ENCODE measurements at places on chromosomes 7 and 10. TPM values are rescaled to one million over a fixed set of nuclear protein-coding genes. Genes with fewer than 3 reads are reported as not detected.
A peak's percentile ranks its signal among the peaks of the same experiment; 100 is the strongest.

Gene ZKSCAN1
- total RNA-seq: 22.1 TPM

DNA sequence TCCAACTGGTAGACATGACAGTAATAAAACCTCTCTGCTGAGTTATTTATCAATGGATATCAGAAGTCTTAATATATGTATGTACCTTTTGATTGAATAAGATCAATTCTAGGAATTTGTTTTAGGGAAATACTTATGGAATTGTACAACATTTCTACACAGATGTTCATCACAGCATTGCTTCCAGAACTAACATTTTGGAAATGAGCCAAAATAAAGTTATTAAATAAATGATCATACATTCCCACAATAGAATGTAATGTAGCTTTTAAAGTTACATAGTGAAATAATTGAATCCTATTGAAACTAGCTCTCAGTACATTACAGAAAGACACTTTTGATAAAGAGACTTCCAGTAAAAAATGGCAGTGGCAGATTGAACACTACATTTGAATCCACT, 481.6 kb upstream of the LRRN3 start:
- no peak for DNase-seq

DNA sequence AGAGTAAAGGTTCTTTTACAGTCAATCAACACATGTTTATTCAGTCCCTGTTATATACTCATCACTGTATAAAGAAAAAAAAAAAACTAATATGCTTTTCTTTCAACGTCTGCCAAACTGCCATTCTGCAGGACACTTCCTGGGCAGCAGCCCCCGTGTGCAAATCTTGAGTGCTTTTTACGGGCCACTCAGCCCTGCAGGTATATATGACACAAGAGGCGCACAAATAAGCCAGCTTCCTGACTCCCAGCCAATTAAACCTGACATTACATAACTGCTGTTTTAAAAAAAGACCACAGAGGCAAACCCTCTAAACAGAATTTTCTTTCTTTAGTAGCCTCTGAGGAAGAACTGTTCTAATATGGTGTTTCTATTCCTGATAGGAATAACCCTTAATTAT, 263.0 kb upstream of the NEBL start:
- DNase-seq: no peak

GRCh38 chr7:143284591-143285469, at the start of gene TMEM139:
TSS of gene TMEM139 (plus strand) at chr7:143284958. CDS start at chr7:143285958, 1,000 bp downstream.
- no peak for DNase-seq

- no peak for DNase-seq
Observed at GRCh38 chr7:45065031-45065995, 23.5 kb downstream of the NACAD start.

DNA sequence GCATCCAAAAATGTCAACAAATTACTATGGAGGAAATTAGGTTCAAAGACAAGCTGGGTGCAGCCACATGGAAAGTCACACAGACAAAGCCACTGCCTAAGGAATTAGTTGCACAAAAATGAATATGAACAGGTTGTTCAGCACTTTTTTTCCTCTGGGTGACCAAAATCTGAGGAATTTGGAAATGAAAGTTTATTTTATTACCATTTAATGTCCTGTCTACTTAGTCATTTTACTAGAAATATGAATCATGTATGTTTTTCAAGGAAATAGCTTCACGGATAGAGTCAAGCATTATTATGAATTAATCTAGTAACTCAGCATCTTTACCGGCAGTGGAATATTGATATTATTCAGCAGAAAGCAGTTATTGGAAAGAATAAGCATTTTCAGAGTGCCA, 106.3 kb downstream of the ANK3 start:
- DNase-seq: no peak

DNA sequence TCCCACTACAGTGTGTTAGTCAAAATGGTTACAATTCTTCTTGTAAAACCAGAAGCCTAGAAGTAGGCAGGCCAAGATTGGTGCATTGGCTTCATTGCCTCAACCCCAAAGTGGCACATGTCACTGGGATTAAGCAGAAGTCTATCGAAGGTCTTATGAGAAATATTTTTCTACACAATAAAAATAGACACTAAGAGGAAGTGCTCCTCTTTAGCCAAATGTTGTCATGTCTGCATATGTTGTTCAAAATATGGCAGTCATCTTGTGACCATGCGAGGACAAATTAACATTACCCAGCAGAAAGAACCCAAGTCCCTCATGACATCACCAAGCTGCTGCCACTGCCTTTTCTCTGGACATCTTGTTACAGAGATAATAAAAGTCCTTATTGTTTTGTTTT, 6.3 kb upstream of the NSMCE4A start:
- DNase-seq: no peak

DNA sequence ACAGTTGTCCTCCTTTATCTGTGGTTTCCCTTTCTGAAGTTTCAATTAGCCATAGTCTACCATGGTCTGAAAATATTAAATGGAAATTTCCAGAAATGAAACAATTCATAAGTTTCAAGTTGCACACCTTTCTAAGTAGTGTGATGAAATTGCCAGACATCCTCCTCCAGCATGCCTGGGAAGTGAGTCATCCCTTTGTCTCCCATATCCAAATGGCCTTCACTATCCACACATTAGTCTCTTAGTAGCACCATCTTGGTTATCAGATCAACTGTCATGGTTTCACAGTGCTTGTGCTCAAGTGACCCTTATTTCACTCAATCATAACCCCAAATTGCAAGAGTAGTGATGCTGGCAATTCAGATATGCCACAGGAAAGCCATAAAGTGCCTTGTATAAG, 83.4 kb upstream of the PPP1R9A start:
- DNase-seq: no peak

Gene ZNF277
- 32.5 TPM for total RNA-seq

DNA sequence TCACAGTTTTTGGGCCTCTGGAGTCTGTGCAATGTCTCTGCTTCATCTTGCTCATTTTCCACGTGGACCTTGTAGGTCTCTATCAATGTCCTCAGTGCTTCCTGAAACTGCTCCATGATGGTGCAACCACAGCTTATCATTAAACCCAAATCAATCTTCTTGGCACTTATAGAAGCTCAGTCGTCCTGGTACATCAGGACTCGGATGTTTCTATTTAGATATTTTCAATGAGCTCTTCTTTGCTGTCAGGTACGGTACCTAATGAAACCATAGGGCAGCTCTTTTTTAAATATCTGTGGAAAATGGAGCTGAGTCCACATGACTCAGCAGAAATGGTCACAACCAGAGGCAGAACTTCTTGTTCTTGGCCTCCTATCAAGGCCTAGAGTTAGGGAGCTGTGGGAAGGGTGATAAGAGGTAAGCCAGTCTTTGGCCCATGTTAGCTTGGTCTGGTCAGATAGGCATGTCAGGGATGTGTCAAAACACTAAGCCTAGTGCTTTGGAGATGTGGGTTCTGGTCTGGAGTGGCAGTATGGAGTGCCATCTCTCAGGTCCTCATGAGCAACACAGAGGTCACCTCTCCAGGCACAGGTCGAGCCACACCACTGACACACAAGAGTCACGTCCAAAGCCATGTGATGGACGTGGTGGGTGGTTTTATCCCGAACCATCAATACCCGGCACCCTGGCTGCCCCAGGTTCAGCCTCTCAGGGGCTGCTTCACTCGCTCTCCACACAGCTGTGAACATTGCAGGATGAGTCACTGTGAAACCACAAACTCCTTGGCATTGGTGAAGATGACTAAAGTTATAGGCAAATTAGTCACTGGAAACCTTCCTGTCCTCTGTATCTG, 87.0 kb downstream of the TBXAS1 start:
- DNase-seq: peak; percentile 92

Gene AEBP1
- total RNA-seq: not detected

GRCh38 chr7:99109108-99110051, 34.5 kb downstream of the SMURF1 start:
- DNase-seq: peak; percentile 53

DNA sequence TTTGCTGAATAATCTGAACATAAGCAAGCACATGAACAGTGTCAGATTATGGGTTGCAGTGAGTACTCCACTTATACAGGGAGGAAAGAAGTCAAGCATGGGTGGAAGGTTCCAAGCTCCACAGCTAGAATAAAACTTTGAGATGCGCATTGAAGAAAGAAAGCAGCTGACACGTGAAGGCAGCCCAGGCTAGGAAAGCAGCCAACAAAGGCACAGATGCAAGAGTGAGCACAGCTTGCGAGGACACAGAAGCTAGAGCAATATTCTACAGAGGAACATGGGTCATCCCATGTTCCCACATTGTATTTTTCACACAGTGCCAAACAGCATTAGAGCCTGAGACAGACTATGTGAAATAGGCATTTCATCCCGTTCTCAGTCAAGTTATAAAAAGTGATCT, 194.6 kb upstream of the TBX20 start:
- no peak for DNase-seq

- no peak for DNase-seq
Observed at GRCh38 chr10:97500297-97500575, 1.5 kb downstream of the UBTD1 start.

Gene EMX2
- not detected for total RNA-seq

DNA sequence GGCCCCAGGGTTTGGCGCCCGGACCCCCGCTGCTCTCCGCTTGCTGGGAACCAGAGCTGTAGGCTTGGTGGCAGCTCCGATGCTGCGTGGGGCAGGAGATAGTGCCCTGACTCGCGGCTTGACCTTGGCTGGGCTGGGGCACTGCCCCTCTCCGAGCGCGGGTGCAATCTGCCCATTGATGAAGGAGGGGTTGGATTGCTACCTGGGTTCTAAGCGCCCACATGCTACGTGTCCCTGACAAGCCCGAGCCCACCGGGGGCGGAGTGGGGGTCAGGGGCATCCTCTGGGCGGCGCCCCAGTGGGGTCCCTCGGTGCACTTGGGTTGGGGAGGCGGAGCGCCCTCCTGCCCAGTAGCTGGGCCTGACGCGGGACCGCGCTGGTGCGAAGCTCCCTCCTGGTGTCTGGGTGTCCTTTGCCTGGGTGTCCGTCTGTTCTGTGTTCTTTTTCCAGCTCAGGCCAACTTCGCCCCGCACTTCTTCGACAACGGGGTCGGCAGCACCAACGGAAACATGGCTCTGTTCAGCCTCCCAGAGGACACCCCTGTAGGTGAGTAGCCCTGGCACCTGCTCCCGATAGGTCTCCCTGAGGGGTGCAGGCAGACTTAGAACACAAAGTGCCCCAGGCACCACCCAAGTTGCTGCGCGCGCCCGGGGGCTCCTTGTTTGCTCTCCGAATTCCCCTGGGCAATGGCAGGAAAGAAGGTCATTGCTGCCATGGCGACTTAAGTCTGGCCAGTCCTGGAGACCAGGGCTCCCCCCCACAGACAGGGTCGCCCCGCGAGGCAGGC, 900 bp downstream of the CDHR1 start:
- DNase-seq: no peak

Gene PPRC1
- 10.2 TPM for total RNA-seq

GRCh38 chr7:76393116-76394031, 16.1 kb downstream of the SSC4D start:
- peak; percentile 96 for DNase-seq

Gene HNRNPF
- total RNA-seq: 160 TPM

- DNase-seq: no peak
Observed at GRCh38 chr7:16743236-16743635, 10.3 kb upstream of the TSPAN13 start.

Gene ELFN1
- not detected for total RNA-seq

Gene APBB1IP
- total RNA-seq: 34.7 TPM

Gene UBE2D4
- 19.0 TPM for total RNA-seq

Gene LUC7L2
- 82.0 TPM for total RNA-seq

DNA sequence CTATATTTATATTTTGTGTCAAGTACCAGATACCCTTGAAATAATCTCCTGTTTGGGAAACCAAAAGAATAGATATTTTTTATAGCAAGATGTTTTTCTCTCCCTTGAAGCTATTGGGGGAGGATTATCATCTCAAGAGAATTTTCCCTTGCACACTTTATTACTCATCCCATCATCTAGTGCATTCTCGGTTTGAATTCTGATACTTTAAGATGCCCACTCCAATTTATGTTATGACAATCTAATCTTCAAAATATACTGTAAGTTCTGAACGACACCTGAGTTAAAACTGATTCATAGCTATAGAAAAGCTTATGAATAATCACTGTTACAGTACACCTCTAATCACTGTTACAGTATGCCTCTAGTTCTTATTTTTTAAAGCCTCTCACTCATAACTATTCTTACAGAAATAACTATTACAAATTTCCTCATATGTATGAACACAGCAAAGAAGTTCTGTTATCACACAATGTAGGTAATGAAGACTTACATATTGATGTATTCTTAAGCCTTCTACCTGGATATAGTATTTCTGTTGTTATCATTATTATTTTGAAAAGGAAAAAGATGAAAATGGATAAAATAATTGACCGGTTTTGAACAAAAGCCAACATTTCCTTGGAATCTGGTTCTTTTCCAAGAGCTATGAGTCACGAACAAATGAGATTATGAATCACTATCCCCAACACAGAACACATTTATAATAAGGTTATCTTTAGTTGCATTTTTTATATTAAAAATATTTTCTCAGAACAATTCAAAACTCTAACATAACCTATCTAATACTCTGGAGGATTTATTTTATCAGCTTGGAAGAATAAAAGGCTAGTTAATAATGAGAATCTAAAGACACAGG, 72.3 kb upstream of the FAM13C start:
- DNase-seq: no peak

Gene OPALIN
- not detected for total RNA-seq

Gene TMEM225B
- total RNA-seq: not detected

GRCh38 chr10:112532189-112532588, 85.2 kb downstream of the VTI1A start:
- DNase-seq: peak; percentile 73

GRCh38 chr10:124686707-124687376, 57.3 kb downstream of the FAM53B start:
- no peak for DNase-seq

DNA sequence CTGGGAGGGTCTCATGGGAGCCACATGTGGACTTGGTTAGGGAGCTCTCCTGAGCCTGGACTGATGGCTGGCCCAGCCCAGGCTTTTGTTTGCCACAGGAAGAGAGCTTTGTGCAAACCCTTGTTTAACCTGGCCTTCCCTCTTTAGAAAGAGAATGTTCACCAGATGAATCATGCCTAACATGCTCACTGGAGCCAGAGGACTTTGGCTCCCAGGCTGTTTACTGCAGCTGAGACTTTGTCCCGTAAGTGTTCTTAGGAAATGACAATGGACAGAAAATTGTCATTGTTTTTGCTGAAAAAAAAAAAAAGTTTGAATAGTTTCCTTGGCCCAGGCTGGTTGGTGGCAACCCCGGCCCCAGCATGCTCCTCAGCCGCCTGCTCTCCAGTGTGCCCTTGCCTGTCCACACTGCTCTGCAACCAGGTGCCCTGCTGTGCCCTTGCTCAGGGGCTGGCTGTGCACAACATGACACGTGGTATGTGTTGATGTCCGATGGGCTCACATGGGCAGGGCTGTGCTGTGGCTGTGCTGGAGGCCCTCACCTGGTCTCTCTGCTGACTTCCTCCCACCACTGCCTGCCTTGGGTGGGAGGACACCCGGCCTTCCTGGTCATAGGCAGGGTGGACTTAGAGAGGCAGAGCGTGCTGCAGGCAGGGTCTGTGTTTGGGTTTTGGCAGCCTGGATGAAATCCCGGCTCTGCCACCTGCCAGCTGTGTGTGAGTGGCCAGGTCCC, 215.3 kb upstream of the ZNF32 start:
- DNase-seq: no peak

Gene SFXN4
- total RNA-seq: 48.2 TPM

DNA sequence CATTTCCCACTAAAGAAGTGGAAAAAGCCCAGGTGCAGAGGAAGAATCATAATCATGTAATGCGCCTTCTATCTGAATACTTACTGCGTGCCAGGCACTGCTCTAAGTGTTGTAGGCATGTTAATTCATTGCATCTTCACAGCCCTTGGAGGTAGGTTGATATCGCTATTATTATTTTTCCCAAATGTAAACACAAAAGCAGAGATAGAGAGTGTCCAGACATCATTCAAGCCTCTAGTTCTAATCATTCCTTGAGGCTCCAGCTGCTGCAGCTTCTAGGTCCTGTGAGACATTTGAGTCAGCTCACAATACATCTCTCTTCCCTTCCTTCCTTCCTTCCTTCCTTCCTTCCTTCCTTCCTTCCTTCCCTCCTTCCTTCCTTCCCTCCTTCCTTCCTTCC, 25.0 kb downstream of the GALNTL5 start:
- no peak for DNase-seq
